SK-N-SH (cell line): ENCODE measurements at places on chromosomes 11 and 22.

DNA sequence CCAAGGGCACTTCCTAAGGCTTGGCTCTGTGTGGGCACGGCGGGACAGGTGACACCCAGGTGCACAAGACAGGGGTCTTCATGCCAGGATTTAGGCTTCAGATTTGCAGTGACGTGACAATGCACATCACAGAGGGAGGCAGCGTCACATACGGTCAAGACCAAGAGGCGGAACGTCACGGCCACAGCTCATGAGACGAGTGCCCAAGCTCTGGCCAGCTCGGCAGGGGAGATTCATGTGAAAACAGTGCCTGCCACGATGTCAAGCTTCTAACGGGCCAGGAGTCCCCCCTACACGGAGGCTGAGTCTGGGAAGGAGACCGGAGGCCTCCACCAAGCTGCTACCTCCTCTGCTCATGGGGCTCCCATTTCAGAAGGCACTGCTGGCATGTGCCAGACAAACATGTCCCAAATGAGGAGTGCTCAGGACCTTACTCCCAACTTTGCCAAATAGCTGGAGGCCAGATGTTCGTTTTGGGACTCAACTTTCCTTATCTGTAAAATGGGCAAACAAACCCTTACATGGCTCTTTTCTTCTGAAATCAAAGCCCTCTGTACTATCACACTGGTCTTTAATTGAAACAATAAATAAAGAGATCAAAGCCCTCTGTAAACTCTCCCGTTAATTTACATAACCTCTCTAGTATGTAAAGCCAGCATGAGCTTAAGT lies 16.6 kb downstream of the VPS37C start:
- DNase-seq = no peak

DNA sequence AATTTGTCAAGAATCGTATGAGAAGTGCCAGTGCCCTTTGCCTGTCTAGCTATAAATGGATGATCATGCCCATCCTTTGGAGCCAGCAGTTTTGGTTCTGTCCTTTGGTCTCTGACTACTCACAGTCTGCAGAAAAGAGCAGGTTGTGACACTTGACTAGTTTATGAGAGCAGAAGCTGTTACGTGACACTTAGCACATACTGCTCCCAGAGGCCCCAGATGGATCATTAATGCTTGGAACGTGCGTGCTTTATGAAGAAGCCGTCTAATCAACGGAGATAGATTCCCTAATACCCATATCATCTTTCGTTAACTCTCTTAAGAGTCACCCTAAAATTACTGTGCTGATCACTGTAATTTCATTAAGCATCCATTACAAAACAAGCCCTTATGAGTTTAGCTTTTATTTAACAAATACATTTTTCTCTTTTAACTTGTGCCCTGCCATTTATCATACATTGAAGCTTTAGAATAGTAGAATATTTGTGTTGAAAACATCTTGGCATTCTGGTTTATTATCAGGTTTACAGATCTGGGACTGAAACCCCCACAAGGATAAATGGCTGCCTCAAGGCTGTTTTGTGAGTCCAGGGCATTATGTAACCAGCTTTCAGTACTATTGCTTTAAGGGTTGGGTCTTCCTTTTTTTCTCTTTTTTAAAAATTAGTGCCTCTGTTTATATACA lies 47.0 kb upstream of the ADORA2A start:
- no peak for DNase-seq

DNA sequence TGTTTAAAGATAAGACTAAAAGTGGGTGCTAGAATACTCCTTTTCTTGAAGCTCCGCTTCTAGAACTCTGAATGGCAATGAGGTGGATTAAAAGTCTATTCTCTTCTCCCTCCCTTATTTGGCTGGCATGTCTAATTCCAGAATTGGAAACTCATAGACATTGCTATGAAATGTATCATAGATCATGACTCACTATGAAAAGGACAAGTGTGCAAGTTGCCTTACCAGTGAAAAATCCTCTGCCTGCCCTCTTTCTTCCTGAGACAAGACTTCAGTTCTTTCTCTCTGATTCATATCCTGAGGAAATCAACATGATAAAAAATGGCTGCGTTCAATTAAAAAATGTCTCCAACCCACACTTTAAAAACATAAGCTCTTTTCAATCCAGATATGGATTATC lies 73.2 kb upstream of the BLID start:
- DNase-seq = no peak

DNA sequence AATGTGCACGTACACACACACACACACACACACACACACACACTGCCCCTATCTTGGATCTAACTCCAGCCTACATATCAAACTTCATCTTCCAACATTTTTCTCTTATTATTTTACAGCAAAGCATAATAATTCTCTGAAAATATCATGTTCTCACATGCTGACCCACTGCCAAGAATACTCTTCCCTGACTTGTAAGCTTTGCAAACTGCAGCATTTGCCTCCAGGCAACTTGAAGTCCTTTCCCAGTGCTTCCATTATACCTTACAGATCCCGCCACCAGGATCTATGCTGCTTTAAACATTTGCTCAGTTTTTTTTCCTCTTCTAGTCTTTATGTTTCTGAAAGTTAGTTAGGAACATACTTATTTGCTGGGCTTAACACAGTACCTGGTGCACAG lies 483.3 kb upstream of the ARHGAP42 start:
- DNase-seq = no peak

DNA sequence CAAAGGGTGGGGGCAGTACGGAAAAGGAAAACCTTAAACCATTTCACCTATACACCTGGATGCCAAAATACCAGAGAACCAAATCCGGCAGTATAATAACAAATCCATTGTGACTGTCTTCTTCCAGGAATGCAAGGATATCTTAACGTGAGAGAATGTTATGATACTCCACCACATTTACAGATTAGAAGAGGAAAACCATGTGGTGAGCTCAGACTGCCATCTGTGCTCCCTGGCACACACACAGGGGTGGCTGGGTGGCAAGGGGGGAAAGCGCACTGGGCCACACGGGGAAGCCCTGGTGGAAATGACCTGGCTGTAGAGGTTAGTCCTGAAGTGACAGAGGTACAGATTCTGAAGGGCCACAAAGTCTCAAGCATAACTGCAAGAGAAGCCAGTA lies 9.9 kb downstream of the EIF1AD start:
- DNase-seq = no peak

DNA sequence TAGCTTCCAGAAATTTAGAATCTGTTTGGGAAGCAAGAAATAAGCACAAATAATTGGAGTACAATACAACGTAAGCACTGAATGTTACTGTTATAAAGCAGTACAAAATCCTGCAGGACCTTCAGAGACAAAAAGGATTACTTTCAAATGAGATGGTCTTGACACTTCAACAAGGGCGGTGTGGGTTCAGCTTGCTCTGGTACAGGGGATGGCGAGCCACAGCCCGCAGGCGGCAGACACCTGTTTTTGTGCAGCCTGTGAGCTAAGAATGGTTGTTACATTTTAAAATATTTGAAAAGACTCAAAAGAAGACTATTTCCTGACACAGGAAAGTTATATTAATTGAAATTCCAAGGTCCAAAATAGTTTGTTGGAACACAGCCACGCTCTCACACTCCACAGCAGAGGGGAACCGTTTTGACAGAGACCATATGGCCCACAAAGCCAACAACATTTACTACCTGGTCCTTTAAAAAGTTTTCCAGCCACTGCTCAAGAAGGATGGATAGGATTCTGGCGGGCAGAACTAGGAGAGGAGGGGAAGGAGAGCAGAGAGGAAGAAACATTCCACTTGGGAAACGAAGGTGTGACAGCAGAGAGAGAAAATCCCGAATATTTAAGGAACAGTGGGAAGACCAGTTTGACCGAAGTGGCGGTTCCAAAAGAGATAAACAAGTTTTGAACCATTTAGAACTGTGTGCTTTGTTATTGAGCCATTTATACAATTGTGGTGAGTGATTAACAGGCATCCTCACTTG lies 6.3 kb downstream of the PRDM10 start:
- no peak for DNase-seq

DNA sequence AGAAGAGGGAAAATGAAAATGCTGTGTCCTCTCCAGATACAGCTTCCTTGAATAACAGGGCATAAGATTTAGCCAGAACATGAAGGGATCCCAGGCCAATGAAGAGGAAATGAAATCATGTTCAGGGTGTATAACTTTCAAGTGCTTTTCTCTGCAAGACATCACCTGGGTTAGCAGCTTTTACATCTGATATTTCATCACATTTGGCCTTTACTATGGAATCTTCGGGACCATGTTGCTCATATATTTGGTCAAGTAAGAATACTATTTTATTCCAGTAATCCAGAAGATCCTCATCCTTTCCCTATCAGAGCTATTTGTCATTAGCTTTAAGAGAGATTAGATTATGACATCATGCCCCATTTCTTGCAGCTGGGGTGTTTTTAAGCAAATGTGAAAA lies 66.3 kb upstream of the OR5AK2 start:
- no peak for DNase-seq

DNA sequence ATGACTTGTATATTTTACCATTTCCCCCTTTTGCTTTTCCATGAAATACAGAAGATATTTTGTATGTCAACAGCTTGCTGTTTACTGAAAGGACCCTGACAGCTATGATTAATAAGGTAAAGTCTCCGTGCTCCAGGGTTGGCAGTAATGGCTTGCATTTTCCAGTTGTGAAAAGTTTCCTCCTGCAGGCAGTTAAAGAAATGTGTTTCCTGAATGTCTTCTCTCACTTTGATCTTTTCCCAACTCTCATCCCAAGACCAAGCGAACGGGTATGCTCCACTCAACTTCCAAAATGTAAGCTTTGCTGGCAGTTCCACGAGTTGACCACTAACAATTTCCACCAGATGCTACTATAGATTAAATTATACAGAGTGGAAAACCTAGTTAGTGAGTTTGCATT lies 8.9 kb downstream of the FIBIN start:
- DNase-seq = no peak

GRCh38 chr11:24635588-24636290 lies 138.9 kb downstream of the LUZP2 start:
- DNase-seq = no peak

DNA sequence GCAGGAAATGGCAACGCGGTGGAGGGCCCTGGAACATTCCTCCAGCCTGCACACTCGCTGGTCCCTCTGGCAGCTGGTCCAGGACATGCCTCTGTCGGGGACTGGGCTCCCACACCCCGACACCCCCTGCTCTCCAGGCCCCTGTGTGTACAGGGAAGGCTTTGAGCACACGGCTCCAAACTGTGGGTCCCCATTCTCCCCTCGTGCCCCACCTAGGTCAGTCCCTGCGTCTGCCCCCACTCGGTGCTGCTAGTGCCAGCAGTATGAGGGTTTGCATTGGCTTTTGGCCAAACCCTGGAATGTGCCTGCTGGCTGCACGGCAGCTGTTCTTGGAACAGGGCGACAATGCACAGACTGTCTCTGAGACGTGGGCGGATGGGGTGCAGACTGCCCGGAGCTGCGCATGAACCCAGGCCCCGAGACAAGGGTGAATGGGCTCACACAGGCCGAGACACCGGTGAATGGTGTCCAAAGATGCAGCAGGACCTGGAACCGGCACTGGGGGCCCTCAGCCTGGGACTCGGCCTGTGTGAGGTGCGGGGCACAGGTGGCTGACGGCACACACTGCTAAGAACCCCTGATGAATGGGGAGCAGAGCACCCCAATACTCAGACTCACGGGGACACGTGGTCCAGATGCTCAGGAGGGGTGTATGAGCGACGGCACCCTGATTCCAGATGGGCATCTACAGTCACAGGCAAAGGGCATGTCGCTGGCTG lies 7.5 kb upstream of the SYT8 start:
- peak; percentile 89 for DNase-seq

- no peak for DNase-seq
These were observed 16.0 kb upstream of the TMA7B start for GRCh38 chr22:39943953-39944872.
